ENCODE measurements at places on chromosomes 2 and 18.

DNA sequence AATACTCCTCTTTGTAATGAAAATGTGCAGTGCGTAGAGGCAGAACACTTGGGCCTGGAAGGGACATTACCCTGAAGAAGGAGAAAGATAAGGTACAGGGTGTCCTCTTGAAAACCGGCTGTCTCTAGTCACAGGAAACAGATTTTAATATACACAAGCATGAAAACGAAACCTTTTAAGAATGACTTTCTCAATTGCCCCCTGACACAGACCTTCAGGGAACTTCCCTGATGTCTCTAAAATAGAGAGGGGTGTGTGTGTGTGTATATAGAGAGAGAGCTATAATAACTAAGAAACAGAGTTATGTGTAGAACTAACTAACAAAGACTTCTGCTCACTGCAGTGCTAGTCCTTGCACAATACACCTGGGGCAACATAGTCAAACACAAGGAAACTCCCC is 780.0 kb downstream of the CNTNAP5 start:
- no peak for DNase-seq

- peak; percentile 64 for DNase-seq
Observed at GRCh38 chr2:196200557-196200956, 29.2 kb upstream of the STK17B start.

GRCh38 chr2:239818086-239818485 is 207.1 kb downstream of the NDUFA10 start:
- no peak for DNase-seq

DNA sequence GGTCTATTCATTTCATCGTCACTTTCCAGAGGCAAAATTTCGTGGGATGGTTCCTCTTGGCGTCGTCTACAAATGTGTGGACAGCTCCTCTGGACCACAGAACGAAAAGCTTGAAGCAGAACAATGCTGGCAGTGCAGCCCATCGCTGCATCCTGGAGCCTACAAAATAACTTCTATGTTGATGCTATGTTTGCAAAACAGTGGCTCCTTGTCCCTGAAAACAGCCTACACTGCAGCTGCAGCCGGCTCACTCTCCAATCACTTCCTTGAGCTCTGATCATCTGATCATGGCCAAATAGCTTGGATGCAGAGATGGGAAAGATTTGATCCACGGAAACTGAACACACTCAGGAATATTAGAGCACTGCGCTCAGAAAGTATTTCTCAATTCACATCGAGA is 60.0 kb downstream of the DOCK10 start:
- no peak for DNase-seq

- peak; percentile 18 for DNase-seq
Observed at GRCh38 chr2:202700075-202700901, 65.5 kb downstream of the FAM117B start.

DNA sequence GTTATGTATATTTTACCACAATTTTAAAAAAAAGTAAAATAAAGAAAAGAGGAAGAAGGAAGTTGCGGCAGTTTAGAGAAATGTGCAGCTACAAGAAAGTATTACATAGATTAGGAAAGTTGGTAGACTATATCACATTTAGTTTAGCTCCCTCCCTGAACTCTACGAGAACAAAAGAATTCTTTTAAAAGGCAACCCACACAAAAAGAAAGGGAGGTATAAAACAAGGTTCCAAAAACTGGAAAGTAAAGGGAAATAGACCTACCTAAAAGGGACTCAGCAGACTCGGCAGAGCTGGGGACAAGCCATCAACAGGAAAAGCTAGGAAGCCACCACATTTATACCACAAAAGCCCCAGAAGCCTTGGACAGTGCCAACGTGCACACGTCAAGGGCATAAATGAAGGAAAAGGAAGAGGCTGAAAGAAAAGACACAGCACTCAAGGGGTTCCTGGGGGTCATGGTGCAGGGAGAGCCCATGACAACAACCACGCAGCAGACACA is 9.1 kb downstream of the TMEM127 start:
- no peak for DNase-seq

DNA sequence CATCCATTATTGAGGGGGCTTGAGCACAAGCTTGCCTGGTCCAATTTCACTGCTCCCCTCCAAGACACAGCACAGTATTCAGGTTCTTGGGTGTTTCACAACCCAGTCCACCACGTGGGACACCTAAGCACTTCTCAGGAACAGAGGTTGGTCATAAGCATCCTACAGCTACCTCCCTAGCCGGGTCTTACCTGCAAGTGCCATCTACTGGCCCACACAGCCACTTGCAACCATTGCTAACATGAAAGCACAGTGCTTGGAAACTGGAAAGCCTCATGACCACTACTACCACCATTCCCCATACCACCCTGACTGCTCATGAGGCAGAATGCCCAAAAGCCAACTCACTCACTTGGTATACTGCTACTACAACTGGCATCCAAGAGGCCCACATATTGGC is 105.7 kb upstream of the RPRM start:
- no peak for DNase-seq

Data from CD4-positive, alpha-beta T cell treated with Interleukin-21 for 1 hour (primary cell).